ENCODE measurements at places on chromosomes 3 and 15. TPM values are rescaled to one million over a fixed set of nuclear protein-coding genes. Genes with fewer than 3 reads are reported as not detected.

DNA sequence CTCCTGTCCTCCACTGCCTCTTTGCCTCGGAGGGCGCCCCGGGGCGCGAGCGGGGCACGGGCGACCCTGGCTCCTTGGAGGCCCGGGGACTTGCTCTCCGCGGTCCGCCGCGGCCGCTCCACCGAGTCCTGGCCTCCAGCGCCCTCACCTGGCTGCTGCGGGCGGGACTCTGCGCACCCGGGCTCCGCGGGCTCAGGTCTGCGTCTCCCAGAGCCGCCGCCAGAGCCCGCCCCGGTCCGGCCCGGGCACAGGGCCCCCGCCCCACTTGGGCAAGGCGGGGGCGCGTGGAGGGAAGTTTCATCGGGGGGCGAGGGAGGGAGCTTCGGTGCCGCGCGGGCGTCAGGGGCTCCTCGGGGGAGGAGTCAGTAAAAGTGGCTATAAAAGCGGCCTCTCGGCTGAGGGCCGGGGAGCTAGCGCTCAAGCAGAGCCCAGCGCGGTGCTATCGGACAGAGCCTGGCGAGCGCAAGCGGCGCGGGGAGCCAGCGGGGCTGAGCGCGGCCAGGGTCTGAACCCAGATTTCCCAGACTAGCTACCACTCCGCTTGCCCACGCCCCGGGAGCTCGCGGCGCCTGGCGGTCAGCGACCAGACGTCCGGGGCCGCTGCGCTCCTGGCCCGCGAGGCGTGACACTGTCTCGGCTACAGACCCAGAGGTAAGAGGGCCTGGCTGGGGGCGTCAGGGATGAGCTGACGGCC lies at the start of gene CEMIP:
Gene CEMIP, plus strand, starts transcription at position 407 of the 694 bp plus-strand sequence. CDS start 94,510 bp downstream, outside the sequence.
- peak; percentile 59 for DNase-seq

GRCh38 chr3:29639578-29640290 lies 358.9 kb downstream of the RBMS3 start:
- DNase-seq = no peak

DNA sequence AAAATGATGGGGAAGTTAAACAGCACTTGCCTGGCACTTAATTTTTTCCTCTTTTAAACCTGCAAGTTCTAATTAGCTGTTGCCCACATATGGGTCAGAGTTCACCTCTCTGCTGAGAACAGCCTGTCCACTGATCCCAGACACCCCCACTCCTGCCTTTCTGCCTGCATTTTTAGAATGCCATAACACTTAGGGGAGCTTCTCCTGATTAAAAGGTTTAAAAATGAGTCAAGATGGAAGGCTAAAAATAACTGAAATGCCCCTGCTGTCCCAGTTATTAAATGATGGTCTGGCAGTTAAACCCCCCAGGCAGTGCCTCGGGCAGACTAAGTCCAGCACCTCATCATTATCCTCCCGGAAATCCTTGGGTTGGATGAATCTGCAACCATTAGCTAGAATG lies 913.6 kb upstream of the ARPP21 start:
- no peak for DNase-seq

DNA sequence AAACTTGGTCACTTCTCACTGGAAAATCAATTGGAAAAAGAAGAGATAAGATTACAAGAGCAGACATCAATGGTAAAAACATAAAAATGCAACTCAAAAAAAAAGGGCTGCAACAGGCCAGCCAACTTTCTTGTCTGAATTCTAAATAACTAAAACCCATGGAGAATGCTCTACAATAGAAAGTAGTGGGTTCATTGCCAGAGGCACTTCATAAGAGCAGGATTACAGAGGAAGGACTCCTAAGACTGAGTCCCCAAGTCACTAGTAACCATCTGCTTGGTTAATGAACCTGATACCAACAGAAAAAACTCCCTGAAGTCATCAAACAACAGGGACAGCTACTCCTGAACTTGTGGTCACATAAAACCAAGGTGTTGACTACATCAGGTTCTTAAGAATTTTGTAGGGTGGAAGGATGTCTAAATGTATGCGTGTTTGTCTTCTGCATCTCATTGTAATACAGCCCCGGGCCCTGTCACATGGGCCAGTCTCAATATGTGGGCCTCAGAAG lies 148.6 kb downstream of the IMPG2 start:
- no peak for DNase-seq

- no peak for DNase-seq
Measured at GRCh38 chr3:197336348-197336747, 37.9 kb upstream of the DLG1 start.

GRCh38 chr3:62187022-62187431 lies 186.3 kb downstream of the FEZF2 start:
- no peak for DNase-seq

The EEF1AKMT4 gene
- total RNA-seq = 1.9 TPM

The GOLGA6L9 gene
- 1.8 TPM for total RNA-seq

Measured in pancreas (tissue), 10 donors.